OCI-LY7 (cell line): ENCODE measurements at places on chromosomes 2 and 18. TPM values are rescaled to one million over a fixed set of nuclear protein-coding genes. Genes with fewer than 3 reads are reported as not detected.

The SLC9A2 gene
- total RNA-seq: not detected in 2 replicates

The CAPN14 gene
- 2.7 and 4.0 TPM in 2 replicates for total RNA-seq

The SCYGR6 gene
- not detected in 2 replicates for total RNA-seq

The ZNF385B gene
- total RNA-seq: 178 and 217 TPM in 2 replicates

The HAAO gene
- total RNA-seq: not detected in 2 replicates

The ASB18 gene
- total RNA-seq: not detected in 2 replicates

The SYT4 gene
- not detected in 2 replicates for total RNA-seq

The PPM1G gene
- total RNA-seq: 138 and 147 TPM in 2 replicates

The PLEKHA3 gene
- 19.2 and 19.5 TPM in 2 replicates for total RNA-seq

The LOXL3 gene
- 0.21 and 0.79 TPM in 2 replicates for total RNA-seq

The KYNU gene
- 0.27 TPM in 1 of 2 replicates, not detected in the other for total RNA-seq

The DCC gene
- total RNA-seq: not detected in 2 replicates

The INHBB gene
- not detected in 2 replicates for total RNA-seq

The ERMN gene
- total RNA-seq: 2.1 and 3.7 TPM in 2 replicates

The SLC23A3 gene
- total RNA-seq: 3.1 and 6.7 TPM in 2 replicates

The FAM124B gene
- total RNA-seq: not detected in 2 replicates

The RUFY4 gene
- total RNA-seq: not detected in 2 replicates

The RFTN2 gene
- total RNA-seq: not detected in 2 replicates

The SERPINB10 gene
- not detected in 2 replicates for total RNA-seq

The HK2 gene
- total RNA-seq: 30.2 and 50.5 TPM in 2 replicates

The NAT8 gene
- total RNA-seq: not detected in 2 replicates

GRCh38 chr2:157874997-157875640 is 1.0 kb downstream of the ACVR1 start:
- peak; percentile 10 for DNase-seq

- DNase-seq: no peak
Measured at GRCh38 chr18:9426753-9427152, 48.6 kb upstream of the RALBP1 start.

DNA sequence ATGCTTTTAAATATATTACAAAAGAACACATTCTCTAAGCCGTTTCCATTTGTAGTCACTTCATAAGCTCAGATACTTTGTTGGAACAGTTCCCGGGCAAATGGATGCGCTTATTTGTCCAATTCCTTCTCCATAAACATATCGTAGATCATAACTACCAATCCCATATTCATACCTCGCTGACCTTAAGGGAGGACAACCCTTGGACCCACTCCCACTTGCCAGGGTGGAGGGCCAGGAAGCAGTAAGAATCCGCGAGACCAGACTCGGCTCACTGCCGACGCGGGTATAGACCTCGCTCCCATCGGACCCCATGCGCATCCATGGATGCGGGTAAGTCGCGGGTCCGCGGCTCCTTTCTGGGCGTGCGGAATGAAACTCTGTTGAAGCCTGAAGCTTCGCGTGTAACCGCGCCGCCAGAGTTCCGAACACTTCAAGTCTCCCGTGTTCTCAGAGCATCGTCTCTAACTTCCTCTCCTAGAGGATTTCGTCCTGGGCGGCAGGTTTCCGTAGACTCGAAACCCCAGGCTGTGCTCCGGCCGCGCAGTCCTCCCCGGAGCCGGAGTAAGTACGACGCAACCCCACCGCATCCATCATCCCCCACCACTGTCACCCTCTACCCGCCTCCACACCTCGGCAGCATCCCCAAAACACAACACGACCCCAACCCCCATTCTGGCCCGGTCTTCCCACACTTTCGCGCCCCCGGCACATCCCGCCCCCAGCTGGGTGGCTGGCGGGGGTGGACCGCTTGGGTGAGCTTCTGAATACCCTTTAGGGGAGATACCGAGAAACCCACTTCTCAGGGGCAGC is 1.1 kb downstream of the DSC3 start:
- DNase-seq: no peak

DNA sequence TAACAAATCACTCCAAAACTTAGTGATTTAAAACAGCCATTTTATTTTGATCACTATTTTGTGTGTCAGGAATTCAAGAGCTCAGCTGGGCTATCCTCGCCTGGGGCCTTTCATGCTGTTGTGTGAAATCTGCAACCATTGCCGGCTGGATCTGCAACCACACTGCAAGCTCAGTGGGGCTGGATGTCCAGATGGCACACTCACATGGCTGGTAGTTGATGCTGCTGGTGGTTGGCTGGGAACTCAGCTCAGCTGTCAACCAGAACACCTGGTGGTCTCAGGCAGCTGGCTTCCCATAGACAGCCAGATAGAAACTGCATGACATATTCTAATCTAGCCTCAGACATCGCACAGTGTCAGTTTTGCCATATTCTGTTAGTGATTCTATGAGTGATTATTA is 30.6 kb upstream of the AP1S3 start:
- DNase-seq: peak; percentile 70

GRCh38 chr2:102366406-102367112 is 11.0 kb downstream of the IL18R1 start:
- DNase-seq: no peak

DNA sequence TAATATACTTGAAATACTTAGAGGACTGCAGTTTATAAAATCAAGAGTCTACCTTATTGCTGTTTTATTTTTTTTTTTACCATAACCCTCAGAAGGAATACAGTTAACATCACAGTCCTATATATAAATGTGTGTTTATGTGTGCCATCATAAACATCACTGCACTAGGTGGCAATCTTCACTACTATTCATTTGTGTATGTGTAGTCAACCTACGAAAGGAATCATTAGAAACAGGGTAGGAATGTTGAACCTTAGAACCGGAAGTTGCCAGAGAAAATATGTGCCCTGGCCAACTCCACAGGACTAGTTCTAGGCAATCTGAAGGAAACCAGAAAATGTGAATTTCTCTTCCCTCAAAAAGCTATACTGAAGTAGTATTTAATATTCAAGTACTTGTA is 3.4 kb downstream of the GEN1 start:
- DNase-seq: no peak

GRCh38 chr2:241000831-241001321 is 2.5 kb downstream of the SNED1 start:
- DNase-seq: no peak

- no peak for DNase-seq
Measured at GRCh38 chr2:20115374-20115773, 63.9 kb upstream of the LAPTM4A start.

GRCh38 chr2:45083175-45083574 is 73.9 kb upstream of the SIX2 start:
- DNase-seq: peak; percentile 53

GRCh38 chr2:203822240-203822639 is 45.3 kb upstream of the CTLA4 start:
- DNase-seq: no peak

- DNase-seq: no peak
Measured at GRCh38 chr2:235230821-235231601, 262.8 kb upstream of the AGAP1 start.

GRCh38 chr2:20170704-20171250 is 54.2 kb downstream of the SDC1 start:
- DNase-seq: no peak

GRCh38 chr2:515441-516127 is 161.6 kb downstream of the TMEM18 start:
- DNase-seq: no peak

DNA sequence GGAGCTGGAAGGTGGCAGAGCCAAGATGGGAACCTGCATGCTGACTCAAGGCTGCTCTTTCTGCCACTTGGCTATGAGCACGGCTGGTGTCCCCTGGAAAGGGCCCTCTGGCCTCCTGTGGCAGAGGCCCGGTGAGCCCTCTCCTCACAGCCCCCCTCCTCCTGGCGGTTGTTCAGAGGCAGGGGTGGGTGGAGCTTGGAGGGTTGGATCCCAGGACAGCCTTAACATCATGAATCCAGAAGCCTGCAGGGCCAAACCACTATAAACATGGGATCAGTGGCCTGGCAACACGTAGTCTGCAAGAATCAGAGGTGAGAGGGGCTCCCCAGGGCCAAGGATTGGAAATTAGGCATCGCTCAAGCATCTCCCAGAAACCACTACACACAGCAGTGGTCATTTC is 48.5 kb upstream of the LOXHD1 start:
- no peak for DNase-seq

DNA sequence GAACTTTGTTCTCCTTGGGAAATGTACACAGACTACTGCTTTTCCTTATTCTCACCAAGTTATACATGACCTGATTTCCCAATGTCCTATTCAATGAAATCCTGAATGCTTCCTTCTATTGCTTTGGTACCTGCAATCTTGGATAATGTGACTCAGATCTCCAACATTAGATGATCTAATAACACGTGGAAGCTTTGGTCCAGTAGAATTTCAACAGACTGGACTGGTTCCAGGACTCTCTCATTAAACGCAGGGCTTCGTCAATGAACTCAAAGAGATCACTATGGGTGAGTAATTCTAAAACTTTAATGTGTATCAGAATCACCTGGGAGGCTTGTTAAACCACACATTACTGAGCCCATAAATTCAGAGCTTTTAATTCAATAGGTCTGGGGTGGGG is 413.6 kb upstream of the KCNH7 start:
- DNase-seq: no peak

- DNase-seq: no peak
Measured at GRCh38 chr2:241859436-241860183, 916 bp upstream of the PDCD1 start.

- DNase-seq: peak; percentile 27
Measured at GRCh38 chr2:43220760-43221123, 5.7 kb downstream of the ZFP36L2 start.

DNA sequence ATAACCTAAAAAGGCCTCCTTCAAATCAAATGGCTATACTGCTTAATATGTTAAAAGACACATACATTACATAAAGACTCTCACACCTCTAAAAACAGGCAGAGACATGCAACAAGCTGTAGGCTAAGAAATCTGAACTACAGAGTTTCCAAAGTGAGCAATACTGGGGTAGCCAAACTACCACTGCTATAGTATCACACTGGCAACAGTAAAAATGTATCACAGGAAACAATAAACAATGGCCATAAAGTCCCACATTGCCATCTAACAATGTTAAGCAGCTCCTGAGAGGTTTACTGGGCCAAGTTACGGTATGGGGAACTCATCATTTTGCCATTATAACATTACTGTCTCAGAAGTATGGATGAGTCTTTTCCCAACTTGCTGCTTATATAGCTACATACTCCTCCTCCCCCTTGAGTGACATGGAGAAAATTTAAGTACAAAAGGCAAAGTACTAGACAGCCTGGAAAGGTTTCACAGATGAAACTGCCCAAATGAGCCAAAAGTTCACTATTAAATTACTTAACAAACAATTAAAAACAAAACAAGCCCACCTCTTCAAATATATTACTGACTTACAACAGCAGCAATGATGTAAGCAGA is 50.3 kb downstream of the SS18 start:
- DNase-seq: no peak

DNA sequence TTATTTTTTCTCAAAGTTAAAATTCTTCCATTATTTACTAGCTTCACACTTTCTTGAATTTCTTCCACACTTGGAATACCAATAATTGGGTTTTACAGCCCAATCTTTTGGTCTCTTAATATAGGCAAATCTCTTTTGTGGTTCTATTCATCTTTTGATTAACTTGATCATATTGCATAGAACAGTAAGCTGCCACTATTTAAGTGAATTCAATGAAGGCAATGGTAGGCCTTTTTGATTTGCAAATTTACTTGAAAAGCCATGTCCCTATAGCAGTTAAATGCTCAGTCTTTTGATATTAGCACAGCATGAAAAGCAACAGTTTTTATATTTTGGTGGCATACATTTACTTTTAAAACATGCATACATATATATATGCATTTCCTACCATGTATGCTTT is 20.2 kb upstream of the DYNC1I2 start:
- no peak for DNase-seq

DNA sequence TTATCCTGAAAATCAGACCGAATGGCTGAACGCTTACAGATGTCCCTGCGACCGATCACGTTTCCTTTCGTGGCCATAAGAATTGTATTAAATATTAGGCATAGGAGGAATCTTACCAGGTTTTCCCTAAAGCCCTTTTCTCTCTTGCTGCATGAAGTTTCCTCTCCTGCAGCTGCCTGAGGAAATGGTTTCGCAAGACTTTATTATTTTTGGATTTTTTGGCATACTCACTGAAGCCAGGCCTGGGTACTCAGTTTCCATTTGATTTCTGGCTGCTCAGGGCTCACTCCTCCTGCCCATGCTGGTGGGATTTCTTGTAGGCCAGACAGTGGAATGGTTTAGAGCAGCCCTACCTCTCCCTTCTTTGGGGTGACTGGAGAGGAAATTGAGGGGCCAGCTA is 114.0 kb downstream of the KLHL29 start:
- no peak for DNase-seq

- DNase-seq: no peak
Measured at GRCh38 chr2:237431837-237432236, 17.9 kb upstream of the COL6A3 start.

- no peak for DNase-seq
Measured at GRCh38 chr2:64942693-64943092, 46.5 kb upstream of the SLC1A4 start.

DNA sequence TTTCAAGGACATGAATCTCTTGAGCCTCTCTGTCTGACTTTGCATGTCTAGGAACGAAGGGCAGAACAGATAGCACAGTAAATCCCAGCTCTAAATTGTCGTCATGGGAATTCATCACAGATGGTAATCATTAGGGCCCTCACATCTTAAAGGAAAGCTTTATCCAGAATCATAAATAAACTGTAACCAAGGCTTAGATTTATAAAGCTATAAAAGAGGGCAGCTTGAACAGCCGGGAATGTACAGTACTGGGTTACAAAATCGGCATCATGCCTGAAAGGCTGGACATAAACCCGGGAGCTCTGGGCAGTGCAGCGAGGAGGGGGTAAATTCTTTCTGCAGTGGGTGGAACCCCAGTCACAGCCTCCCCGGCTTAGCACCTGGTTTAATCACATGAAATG is 144.4 kb downstream of the GFPT1 start:
- no peak for DNase-seq

DNA sequence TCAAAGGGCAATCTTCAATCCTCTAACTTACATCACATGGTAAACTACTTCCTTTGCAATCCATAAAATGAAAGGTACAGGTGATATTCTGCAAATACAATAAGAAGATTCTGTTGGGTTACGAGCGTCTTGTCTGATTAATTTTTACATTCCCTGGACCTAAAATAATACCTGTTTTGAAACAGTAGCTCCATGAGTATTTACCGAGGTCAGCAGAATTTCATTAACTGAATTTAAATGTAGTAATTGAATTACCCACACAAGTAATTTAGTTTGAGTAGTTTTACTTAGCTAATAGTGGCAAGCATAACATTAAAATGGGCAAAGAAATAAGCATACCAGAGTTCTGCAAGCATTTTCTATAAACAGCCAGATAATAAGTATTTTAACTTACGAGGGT is 652.0 kb downstream of the DPP10 start:
- DNase-seq: no peak

- DNase-seq: peak; percentile 91
Measured at GRCh38 chr2:5695654-5696403, 3.6 kb downstream of the SOX11 start.

DNA sequence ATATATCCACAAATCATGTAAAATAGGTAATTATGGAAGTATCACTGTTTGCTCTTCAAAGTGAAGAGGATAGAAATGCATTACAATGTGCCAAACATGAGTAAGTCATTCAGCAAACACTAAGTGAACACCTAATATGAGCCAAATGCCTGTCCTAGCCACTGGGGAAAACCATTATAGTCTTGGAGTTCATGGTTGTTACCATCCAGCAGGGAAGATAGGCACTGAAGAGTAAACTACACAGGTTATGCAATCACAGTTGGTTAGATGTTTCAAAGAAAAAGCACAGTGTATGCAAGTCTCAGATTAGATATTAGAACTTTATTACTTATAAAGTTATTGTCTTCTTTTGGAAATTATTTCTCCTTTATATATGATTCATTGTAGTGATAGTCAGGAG is 3.9 kb upstream of the SERPINB2 start:
- DNase-seq: no peak

- DNase-seq: no peak
Measured at GRCh38 chr2:26618611-26619010, 22.6 kb downstream of the CIB4 start.
